ENCODE measurements at places on chromosomes 2 and 18.
A peak's percentile ranks its signal among the peaks of the same experiment; 100 is the strongest.

- no peak for DNase-seq
Observed at GRCh38 chr2:240790370-240791220, 29.4 kb downstream of the KIF1A start.

DNA sequence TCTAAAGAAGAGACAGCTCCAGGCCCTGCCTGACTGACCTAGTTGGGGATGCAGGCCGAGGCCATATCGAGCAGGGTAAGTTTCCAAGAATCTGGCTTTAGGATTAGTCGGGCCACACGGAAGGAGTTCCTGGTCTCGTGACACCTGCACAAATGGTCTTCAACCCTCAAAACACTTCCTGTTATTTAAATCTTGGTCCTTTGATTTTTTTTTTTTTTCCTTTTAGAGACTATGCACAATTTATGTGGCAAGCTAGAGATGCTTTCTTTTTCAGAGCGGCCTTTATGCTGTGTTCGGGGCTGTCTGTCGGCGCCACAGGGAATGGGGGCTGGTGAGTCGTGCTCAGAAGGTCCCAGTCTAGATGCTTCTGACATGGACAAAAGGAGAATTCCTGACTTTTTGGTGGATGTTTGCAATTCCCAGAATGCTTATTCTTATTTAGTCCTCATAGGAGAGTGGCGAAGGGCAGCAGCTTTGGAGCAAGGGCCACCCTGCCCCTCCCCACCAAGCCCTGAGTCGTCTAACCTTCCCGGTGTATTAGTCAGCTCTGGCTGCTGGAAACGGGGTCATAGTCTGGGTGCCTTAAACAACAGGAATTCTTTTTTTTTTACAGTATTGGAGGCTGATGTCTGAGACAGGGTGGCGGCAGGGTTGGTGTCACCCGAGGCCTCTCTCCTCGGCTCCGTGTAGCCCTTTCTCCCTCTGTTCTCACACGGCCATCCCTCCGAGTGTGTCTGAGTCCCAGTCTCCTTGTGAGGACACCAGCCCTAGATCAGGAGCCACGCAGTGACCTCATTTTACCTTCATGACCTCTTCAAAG, 27.4 kb downstream of the HPCAL1 start:
- DNase-seq = no peak

GRCh38 chr2:142989273-142990204, 112.1 kb downstream of the KYNU start:
- no peak for DNase-seq

DNA sequence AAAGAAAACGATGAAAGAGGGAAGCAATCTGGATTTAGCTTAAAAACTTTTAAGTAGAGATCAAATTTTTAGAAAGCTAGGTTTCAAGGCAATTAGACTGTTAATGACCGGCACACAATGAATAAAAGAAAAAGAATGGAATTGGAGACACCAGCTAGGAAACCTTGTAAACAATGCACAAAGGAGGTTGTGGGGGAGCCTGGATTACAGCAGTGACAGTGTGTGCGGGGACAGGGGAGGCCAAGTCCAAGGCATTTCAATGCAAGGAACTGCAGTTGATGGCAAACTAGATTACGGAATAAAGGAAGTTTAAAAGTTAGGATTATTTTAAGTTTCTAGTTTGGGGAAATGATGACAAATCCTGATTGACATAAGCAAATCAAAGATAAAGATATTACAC, 74.5 kb downstream of the DTNB start:
- DNase-seq = peak; percentile 32

DNA sequence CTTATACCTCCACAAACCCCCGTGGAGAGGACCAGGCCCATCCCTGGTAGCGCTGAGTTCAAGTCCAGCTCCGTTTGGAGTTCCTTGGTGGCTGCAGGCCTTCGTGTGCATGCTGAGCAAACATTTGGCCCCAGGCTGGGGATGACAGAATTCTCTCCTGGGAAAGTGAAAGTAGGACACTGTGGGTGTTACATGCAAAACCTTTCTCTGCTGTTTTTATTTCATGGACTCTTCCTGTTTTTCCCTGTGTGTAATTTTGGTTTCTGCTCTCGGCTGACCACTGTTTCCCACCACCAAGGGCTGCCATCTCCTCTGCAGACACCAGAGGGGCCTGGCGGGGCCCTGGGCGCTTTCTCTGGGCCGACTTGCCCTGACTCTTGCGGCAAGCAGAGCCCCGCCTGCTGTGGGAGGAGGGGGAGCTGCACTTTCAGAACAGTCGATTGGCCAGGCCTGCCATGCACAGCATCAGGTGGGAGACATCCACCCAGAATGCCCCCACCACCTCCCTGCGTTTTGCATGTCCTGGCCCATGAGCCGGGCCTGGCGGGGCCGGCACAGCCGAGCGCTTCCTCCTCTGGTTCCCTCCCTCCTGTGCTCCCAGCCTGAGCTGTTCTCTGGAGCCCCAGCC, 102.4 kb downstream of the CABLES1 start:
- DNase-seq = peak; percentile 9

DNA sequence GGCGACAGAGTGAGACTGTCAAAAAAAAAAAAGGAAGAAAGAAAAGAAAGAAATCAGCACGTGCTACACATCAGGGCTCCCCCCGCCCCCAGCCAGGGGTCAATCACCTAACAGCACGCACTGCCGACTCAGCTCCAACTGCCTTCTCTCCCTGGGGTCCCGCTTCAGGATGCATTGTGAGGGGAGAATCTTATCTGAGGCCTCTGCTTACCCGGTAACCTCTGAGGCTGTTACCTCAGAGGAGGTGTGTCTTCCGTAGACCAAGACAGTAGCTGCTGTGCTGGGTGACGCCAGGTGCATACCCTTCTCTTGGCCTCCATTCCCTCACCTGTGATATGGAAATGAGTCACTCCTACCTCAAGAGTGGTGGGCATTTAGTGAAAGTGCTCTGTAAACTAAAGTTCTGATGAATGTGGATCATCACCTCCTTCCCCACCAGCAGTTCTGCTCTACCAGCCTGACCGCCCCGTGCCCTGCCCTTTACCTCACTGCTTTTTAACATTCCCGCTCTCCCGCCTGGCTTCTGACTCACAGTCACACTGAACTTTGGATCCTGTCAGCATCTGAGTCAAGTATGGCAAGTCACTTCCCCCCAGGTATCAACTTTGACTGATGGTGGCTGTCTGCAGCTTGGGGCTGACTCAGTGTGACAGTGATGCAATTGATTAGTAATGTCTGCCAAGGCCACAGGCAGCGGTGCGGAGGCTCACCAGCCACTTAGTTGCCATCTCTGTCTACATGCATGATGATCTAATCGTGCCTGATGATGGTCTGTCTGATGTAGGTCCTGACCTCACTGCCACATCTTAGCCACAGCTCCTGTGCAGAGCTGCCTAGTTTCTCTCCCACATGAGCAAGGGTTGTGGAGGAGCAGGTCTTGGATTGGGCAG, 20.1 kb downstream of the ARID5A start:
- no peak for DNase-seq

DNA sequence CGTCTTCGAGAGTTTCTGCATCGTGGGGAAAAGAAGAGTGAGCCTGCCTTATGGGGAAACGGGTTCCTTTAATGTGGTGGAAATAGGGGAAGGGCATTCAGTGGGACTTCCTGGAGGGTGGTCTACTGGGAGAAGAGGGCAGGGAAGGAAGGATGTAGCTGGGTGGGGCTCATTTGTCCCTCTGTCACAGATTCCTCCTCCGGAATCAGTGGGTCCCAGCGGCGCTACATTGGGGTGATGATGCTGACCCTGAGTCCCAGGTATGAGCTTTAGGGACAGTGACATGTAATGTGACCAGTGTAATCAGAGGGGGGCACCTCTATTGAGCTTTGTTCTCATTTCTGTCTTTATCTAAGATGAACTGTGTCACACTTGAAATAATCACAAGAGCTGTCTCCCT, 1.9 kb downstream of the HTRA2 start:
- DNase-seq = no peak

DNA sequence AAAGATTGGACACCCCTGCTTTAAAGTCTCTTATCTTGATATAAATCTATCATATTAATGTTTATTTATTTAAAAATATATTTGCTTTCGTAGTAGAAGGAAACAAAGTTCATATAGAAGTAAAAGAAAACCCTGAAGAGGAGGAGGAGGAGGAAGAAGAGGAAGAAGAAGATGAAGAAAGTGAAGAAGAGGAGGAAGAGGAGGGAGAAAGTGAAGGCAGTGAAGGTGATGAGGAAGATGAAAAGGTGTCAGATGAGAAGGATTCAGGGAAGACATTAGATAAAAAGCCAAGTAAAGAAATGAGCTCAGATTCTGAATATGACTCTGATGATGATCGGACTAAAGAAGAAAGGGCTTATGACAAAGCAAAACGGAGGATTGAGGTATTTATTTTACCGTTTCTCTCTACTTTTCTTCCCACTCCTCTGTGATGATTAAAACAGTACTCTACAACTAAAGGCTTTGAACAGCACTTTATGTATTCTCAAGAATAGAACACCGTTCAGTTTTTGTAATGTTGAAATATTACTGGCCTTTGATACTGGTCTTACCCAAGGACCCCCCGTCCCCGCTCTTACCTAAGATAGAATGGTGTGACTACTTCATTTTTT, 39.2 kb downstream of the EIF5B start:
- DNase-seq = no peak

Measured in hypothalamus (tissue), 51 donors.